Fibroblast of skin of back (primary cell): ENCODE measurements at places on chromosomes 4 and X.

GRCh38 chrX:45506149-45506730 is 305.6 kb upstream of the DIPK2B start:
- DNase-seq = no peak

DNA sequence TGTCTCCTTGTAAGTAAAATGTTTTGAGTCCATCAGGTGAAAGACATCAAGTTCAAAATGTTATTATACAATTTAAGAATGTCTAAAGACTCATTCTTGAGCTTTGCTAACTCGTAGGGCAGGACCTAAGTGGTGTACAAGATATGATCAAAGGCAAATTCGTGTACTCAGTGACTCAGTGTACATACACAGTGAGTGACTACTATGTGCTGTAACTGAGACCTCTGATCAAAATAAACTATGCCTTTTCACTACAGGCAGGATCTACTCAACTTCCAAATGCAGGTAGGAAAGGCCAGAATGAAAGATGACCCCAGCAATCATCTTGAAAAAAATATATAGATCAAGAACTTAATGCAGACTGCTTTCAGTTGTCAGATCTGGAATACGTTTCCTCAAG is 49.9 kb downstream of the ADGRG2 start:
- no peak for DNase-seq

DNA sequence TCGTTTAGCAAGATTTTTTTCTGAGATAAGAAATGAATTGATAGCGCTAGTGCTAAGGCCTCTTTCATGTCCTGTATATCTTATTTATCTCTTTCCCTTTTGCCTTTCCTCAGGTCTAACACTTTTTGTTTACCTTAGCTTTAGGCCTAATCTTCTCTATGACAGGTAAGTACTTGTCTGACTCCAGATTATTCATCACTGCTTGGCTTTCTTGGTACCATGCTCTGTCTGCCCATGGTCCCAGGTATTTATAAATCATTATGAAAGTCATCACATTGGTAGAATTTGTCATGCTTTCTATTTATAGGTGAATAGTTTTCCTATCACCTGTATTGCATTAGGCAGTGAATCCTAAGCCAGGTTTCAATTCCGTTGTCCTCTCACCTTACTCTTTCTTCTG is 99.5 kb upstream of the CTSO start:
- DNase-seq = no peak

DNA sequence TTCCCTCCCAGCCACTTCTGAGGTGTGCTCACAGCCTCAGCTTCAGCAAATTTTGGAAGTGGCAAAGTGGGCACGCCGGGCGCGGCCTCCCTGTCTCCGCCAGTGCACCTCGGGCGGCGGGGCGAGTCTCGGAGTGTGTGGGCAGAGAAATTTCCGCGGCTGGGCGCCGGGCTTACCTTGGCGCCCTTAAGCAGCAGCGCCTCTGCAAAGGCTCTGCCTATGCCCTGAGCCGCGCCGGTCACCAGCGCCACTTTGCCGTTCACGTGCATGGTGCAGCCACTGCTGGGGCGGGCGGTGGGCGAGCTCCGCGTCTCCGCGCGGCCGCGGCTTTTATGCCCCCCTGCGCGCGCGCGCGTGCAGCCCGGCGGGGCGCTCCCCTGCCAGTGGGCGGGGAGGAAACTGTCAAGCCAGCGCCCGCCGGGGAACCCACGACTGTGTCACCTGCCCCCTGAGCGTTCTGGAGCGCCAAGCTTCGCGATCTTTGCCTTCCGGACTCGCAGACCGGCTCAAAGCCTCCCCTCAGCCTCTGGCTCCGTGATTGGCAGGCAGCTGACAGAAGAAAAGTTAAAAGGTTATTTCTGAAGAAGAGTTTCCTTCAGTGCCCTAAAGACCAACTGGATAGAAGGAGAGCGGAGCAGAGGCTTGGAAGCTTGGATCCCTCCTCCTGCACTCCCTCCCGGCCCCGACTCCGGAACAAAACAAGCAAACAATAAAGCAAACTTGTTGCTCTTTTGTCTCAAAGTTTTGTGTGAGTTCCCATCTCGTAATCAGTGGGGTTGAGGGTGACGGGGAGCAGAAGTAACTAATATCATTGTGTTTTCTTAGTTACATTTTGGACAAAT is at the start of gene HPGD:
TSS of gene HPGD (minus strand) at position 306 of the 842 bp plus-strand sequence. CDS start at position 269, 37 bp downstream.
- peak; percentile 19 for DNase-seq

GRCh38 chr4:93182722-93183121 is 645.8 kb upstream of the ATOH1 start:
- no peak for DNase-seq

GRCh38 chrX:68355629-68355920 is 77.7 kb downstream of the OPHN1 start:
- DNase-seq = no peak

DNA sequence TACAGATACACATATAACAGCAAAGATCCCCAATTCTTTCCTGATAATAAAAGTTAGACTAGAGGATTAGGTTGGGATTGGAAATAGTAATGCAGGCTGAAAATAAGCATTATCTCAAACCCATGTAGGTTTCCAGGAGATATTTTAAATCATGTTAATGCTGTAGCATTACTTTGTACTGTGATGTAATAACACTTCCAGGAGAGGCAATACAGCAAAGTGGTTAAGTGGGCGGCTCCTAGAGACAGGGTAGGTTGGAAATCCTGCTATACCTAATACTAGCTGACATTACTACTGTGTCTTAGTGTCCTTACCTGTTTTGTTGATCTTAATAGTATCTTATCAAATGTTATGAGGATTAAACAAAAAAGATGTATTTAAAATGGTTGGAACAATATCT is 9.6 kb downstream of the PAICS start:
- DNase-seq = no peak

DNA sequence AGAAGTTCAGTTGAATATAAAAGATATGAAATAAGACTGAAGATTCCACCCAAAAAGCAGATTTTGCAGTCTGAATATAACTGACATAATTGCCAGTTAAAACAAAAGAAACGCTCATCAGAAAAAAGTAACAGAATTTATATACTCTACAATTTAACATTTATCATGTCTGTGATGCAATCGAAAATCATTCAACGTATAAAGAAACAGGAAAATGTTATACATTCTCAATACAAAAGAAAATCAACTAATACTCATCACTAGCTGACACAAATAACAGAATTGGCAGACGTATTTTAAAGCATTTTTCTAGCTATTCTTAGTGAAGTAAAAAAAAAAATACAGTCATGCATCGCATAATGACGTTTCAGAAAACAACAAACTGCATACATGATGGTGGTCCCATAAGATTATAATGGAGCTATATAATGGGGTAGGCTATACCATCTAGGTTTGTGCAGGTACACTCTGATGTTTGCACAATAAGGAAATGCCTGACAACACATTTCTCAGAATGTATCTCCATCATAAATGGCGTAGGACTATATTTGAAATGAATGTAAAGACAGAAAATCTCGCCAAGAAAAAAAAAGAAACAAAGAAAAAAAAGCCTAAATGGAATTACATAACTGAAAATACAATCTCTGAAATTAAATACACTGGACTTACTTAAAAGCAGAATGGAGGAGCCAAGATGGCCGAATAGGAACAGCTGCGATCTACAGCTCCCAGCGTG is 34.3 kb downstream of the OR13H1 start:
- DNase-seq = no peak

DNA sequence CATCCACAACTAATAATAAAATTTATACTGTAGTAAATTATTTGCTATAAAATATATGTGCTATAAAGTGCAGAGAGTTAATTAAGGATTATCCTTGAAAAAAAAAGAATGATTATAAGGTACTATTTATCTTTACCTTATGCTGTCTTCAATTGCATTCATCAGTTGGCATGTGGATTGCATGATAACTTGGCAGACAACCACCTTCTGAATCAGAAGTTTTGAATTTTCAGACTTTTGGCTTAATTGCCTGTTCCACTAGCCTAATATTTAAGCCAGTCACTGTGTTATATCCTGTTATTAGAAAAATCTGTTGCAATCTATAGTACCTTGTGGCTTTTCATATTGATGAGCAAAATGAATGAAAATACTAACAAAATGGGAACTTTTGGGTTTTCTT is 1040.3 kb upstream of the PCDH10 start:
- peak; percentile 36 for DNase-seq

- DNase-seq = no peak
These were observed 169.0 kb downstream of the ZNF330 start for GRCh38 chr4:141389649-141390048.

DNA sequence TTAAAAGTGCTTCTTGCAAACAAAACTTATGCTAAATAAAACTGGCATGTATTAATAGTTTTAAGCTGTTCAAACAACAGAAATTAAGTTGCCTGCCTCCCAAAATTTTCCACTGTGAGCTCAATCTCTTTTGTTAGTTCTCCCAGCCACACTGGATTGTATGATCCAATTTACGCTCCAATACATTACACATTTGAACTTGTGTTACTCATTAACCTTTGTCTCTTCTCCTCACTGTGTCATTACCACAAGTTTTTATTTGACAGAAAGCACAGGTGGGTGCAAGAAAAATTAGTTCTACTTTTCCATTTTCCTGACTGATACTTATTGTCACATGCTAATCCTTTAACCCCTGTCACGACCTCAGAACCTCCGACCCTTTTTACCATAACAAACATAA is 55.5 kb downstream of the SHISA3 start:
- DNase-seq = no peak

- DNase-seq = peak; percentile 15
These were observed 67.5 kb upstream of the CLDN34 start for GRCh38 chrX:9899640-9900111.

DNA sequence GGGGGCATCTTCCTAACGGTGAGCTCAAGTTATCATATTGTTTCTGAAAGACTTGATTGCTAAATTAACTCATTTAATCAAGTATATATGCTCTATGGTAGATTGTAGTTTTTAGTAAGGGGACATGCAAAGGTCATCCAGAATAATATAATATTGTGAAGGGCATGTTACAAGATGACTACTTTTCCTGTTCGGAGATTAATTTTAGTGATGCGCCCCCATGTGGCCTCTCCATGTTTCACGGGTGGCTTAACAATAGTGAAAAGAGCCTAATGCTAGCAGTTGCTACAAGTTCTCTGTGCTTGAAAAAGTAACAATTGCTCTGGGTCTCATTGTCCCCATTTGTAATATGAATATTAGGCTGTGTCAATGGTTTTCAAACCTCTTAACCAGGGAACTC is 12.2 kb downstream of the SMPX start:
- DNase-seq = no peak

- no peak for DNase-seq
These were observed 53.4 kb downstream of the LDB2 start for GRCh38 chr4:16844816-16845586.

DNA sequence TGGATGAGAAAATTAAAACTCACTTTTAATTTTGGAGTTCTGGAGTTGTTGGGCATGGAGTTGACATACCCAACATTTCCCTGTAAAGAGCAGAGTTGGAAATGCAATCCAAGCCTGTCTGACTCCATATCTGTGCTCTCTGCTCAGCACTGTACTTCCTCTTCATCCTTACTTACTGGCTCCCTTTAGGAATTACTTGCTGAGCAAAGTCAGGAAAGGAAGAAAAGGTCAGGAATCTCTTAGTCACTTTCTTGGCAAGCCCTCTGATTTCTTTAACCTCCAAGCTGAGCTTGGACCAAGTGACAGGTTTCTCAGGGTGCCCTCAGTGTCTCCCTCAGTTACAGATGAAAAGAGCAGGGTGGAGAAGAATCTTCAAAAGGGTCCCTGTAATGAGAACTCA is 501.5 kb downstream of the ZIC3 start:
- no peak for DNase-seq
